ENCODE measurements at places on chromosomes 3 and 15.

- H3K27me3 ChIP-seq, result no peaks in the 10 kb centered on the region
- H3K4me1 ChIP-seq, result peaks cover 5% of the 10 kb centered on the region
- no peak overlapping the region for H3K4me3 ChIP-seq
- DNase-seq, result no peak
These were observed 2.9 kb upstream of the NME9 start for GRCh38 chr3:138332472-138333073.

DNA sequence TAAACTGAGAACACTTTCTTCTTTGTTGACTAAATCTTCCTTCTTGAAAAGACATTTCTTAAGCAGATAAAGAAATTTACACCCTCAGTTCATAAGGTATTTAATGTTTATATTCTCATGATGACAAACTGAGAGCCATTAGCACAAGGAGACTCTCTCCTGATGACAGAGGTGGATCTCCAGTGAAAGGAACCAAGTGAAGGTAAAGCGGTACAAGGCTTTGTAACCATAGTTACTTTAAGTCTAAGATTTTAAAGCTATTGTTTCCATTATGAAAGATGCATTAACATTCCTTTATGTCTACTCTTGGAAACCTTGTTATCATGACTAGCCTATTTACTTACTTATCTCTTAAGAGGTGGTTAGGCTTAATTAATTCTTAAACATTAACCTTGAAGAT lies 737.1 kb downstream of the MECOM start:
- H3K27ac ChIP-seq, result no peak overlapping the region
- no peaks in the 10 kb centered on the region for H3K27me3 ChIP-seq
- no peaks in the 10 kb centered on the region for H3K36me3 ChIP-seq

- peaks cover 21% of the 10 kb centered on the region for H3K27me3 ChIP-seq
- H3K27ac ChIP-seq, result no peak overlapping the region
- no peaks in the 10 kb centered on the region for H3K36me3 ChIP-seq
- no peaks in the 10 kb centered on the region for H3K4me1 ChIP-seq
These were observed 53.6 kb downstream of the FEZF2 start for GRCh38 chr3:62319570-62320243.

GRCh38 chr15:101043911-101044624 lies 124.9 kb downstream of the LRRK1 start:
- H3K4me3 ChIP-seq, result no peak overlapping the region
- no peaks in the 10 kb centered on the region for H3K27me3 ChIP-seq
- no peaks in the 10 kb centered on the region for H3K4me1 ChIP-seq
- no peak for DNase-seq
- H3K27ac ChIP-seq, result no peak overlapping the region

- H3K4me1 ChIP-seq, result no peaks in the 10 kb centered on the region
- no peaks in the 10 kb centered on the region for H3K27me3 ChIP-seq
- no peak overlapping the region for H3K4me3 ChIP-seq
- no peaks in the 10 kb centered on the region for H3K36me3 ChIP-seq
These were observed 704.2 kb downstream of the OTOL1 start for GRCh38 chr3:162200836-162201235.

GRCh38 chr3:110495201-110495927 lies 576.3 kb upstream of the NECTIN3 start:
- H3K4me3 ChIP-seq, result no peak overlapping the region
- no peak overlapping the region for H3K27ac ChIP-seq
- no peak for DNase-seq
- no peaks in the 10 kb centered on the region for H3K36me3 ChIP-seq
- H3K4me1 ChIP-seq, result no peaks in the 10 kb centered on the region

DNA sequence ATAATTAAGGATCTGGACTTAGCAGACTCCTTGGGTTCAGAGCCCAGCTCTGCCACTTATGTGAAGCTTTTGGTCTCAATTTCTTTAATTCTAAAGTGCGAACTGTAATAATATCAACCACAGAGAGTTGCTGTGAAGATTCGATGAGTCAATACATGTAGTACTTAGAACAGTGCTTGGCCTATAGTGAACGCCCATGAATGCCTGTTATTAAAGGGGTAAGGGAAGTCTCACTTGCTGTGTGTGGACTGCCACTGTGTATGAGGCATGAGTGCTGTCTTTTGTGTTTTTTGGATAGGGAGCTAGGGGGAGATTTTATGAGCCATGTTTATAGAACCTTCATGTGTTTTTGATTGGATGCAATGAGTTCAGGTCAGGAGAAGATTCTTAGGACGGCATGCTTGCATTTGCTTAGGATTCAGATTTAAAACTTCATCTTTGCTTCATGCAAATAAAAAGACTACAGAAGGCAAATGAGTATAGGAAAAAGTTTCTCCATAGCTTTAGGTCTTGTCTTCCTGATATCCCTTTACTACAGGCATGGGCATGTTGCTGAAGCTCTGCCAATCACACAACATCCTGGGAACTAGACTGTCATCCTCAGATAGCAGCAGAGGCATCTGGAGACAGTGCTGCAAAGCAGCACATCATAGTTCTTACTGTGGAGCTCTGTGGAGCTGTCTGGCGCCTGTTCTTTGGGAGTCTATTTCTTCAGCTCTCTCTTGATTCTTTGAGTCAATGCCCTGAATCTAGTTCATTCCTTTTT lies 50.0 kb downstream of the PLS1 start:
- no peaks in the 10 kb centered on the region for H3K27me3 ChIP-seq
- DNase-seq, result no peak
- H3K4me3 ChIP-seq, result no peak overlapping the region
- no peaks in the 10 kb centered on the region for H3K4me1 ChIP-seq
- no peaks in the 10 kb centered on the region for H3K36me3 ChIP-seq

GRCh38 chr3:191343115-191343514 lies 12.8 kb upstream of the UTS2B start:
- H3K36me3 ChIP-seq, result no peaks in the 10 kb centered on the region
- H3K4me1 ChIP-seq, result peaks cover 27% of the 10 kb centered on the region
- no peak for DNase-seq
